ENCODE measurements at places on chromosomes 7 and 10.
A peak's percentile ranks its signal among the peaks of the same experiment; 100 is the strongest.

- DNase-seq, result no peak
Observed at GRCh38 chr10:85784792-85785191, 581.8 kb downstream of the GRID1 start.

DNA sequence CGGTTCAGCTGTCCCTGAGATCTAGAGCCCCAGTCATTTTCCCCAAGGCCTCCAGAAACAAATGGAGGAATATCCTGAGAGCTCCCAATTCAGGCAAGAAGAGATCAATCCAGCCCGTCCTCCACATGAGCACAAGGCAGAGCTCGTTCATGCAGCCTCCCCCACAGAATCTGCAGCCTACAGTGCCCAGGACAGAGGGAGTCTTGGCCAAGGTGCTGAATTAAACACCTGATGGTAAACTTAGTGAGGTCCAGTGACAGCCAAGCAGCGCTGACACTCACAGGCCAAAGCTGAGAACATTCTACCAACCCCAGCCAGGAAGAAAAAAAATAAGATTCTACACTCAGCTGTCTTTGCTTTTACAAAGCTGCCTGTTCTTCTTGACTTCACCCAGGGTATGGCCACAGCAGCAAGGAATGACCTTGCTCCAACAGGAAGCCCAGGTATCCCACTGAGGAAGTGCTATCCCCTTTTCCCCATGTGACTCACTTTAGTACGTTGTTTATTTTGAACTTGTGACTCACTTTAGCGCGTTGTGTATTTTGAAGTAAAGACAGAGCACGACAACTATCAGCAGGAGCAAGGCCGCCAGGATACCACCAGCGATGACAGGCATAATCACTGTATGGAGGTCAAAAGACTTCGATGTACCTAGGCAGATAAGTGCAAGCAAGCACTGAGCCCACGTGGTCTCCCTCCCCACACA lies 4.4 kb upstream of the CUZD1 start:
- no peak for DNase-seq

DNA sequence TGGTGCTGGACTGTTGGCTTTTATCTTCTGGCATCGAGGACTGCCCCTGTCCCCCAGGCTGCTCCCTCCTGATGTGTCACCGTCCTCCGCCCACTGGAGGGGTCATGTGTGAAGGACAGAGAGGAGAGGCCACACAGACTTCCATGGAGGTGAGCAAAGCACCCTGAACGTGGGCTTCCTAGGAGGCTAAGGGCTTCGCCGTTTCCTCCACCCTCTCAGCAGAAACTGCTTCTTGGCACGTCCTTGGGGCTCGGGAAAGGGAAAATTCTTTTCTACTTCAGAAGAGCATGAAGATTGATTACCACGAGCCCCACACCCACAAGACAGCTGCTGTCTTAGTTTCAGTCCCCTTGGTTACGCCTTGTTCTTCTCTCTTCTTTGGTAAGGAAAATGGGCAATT lies 218.2 kb downstream of the CCDC3 start:
- no peak for DNase-seq

DNA sequence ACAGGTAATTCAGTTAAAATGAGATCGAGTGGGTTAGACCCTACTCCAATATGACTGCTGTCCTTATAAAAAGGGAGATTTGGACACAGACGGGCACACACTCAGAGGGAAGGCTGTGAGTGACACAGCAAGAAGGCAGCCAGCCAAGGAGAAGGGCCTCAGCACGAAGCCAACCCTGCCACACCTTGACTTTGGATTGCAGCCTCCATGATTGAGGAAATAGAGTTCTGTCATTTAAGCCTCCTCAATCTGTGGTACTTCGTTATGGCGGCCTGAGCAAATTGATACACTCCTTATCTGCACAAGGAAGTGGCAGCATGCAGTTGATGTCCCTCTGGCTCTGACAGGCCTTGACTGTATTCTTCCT lies 43.8 kb downstream of the SH2D4B start:
- DNase-seq, result peak; percentile 8

DNA sequence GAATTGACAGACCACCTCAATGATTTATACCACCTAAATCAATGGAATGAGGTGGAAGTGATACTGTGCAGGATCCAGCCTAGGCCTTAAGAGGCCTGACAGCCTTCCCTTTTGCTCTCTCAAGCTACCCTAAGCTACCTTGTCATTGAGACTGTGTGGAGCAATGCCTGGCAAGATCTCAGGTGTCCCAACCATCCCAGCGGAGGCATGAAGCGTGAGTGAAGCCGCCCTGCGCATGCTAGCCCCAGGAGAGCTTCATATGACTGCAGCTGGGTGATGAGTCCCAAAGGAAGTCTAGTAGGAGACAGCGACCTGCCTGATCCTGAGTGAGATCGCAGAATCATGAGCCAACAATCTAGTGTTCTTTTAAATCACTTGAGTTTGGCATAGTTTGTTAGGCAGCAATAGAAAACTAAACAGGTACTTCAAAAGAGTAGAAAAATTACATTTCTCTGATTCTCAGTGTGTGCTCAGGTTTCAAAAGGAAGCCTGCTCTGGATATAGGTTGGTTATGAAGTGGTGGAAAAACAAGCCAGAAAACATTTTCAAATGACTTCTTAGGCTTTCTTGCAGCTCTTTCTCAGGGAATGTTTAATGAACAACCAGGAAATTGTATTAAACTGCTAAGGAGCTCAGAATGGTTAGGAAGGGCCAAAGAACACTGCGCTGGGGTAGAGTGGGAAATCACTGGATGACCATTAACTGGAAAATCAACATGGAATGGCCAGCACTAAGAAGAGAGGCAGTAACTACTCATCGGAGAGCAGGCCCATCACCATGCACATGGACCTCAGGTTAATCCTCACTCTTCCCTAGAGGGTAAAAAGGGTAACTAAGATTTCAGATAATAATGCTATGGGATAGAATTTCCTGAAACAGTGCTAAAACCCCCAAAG lies 535.2 kb downstream of the PHTF2 start:
- DNase-seq, result peak; percentile 40

DNA sequence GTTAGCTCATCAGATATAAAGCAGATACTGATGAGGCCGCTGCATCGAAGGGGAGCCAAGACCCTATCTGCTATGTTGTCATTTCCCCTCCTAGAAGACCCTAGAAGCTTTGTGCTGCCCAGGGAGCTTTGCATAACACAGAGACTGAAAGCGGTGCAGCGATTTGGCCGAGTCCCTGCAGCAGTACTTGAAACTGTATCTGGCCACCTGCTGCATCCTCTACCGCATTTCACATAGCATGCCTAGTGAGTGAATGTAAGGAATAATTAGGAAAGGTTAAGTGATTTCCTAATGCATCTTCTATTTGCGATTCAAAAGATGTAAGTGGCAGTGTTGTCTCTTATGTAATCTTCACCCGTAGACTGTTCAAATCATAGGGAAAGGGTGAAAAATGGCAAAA lies 106.7 kb downstream of the LRMDA start:
- no peak for DNase-seq

- DNase-seq, result peak; percentile 21
Observed at GRCh38 chr7:94348142-94348541, 46.6 kb upstream of the COL1A2 start.

- DNase-seq, result no peak
Observed at GRCh38 chr7:38535073-38535472, 96.1 kb downstream of the AMPH start.
